ENCODE measurements at places on chromosomes 1 and 21.
A peak's percentile ranks its signal among the peaks of the same experiment; 100 is the strongest.

DNA sequence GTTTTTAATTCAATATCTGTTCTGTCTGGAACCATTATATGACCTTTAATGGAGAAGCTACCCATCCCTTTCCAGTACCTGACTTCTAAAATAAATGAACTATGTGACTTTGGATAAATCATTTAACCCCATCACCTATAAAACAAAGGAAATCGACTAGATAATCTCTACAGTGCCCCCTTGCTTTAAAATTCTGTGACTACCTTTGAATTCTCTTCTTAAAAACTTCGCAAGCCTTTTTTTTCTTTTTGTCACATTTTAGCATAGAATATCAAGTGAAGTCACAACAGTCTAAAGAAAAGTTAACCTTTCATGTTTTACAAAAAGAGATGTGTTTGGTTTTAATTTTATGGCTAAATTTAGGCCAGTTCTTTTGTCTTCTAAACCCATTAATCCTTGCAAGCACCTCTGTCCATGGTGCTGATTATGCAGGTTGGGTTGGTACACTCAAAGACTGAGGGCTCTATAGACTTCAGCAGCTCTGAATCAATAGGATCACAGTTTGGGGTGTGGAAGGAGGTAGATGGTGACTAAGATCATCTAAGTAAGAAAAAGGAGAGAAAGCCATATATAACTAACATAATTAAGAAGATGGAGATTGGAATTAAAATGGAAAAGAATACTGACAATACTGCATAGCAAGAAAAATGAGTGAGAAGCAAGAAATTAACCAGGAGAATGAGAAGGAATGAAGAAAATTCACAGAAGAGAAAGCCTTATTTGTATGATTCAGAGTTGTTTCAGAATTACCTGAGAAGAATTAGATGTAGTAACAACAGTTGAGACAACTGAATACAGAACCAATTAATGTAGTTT is 59.2 kb downstream of the TBX15 start:
- no peak for DNase-seq

- no peak for DNase-seq
Measured at GRCh38 chr1:84737590-84737989, 47.3 kb upstream of the SSX2IP start.

GRCh38 chr21:35208810-35209517 is 159.9 kb upstream of the RUNX1 start:
- no peak for DNase-seq

- no peak for DNase-seq
Measured at GRCh38 chr1:75469586-75470173, 141.2 kb downstream of the SLC44A5 start.

DNA sequence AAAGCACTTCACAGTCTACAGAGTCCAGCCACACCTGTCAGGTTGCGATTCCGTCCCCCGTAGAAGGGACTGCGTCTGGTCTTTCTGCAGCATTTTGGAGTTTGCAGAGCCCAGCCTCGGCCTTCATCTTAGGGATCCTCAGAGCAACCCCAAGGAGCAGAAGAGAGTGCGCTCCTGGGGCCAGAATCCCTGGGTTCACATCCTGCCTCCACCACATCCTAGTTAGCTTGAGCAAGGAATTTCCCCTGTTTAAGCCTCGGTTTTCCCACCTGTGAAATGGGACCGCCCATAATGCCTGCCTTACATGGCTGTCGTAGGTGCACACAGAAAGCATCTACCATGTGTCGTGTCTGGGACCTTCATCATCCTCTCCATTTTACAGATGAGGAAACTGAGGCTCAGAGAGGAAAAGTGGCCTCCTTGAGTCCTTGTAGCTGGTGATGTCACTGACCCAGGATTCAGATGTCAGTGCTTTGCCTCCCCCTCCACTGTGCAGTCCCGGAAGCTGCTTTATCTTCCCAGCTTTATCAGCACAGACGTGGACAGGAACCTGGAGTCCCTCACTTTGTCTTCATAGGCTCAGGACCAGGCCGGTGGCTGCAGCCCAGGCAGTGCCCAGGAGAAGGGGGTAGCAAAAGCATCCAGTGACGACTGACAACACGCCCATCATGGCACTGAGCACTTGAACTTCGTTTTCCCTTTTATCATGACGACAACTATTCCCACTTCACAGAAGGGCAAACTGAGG is 438.5 kb downstream of the MATN1 start:
- DNase-seq, result no peak

DNA sequence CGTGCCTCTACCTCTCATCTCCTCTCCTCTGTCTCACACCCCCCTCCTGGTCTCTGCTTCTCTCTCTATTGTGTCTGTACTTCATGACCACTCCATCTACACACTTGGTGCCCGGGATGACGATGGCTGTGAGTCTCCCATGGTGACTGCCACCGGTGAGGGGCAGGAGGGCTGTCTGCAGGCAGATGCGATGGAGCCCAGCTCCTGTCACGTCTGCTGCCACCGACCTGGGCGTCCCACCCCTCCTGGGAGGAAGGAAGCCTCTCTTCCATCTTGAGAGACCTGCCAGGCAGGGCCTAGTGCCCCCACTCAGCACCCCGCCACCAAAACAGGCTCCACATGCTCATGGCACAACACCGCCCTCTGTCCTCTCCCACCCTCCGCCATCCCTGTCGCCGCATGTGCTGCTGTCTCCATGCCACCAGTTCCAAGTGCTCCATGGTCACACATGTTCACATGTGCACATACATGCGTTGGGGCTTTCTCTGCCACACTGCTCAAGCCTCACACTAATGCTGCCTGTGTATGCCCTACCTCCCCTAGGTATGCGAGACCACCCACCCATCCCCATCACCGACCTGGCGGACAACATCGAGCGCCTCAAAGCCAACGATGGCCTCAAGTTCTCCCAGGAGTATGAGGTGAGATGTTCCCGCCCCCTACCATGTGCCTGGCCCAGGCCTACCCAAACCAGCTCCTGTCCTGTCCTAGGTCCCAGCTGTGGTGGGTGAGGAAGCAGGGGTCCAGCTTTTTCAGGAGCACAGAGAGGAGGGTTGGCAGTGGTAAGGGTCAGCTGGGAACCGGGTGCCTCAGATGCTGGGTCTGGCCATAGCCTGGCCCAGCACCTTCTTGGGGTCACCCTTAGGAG is 36.6 kb upstream of the KDM4A start:
- DNase-seq, result no peak

GRCh38 chr1:161304927-161305866 is 4.6 kb downstream of the MPZ start:
- no peak for DNase-seq

DNA sequence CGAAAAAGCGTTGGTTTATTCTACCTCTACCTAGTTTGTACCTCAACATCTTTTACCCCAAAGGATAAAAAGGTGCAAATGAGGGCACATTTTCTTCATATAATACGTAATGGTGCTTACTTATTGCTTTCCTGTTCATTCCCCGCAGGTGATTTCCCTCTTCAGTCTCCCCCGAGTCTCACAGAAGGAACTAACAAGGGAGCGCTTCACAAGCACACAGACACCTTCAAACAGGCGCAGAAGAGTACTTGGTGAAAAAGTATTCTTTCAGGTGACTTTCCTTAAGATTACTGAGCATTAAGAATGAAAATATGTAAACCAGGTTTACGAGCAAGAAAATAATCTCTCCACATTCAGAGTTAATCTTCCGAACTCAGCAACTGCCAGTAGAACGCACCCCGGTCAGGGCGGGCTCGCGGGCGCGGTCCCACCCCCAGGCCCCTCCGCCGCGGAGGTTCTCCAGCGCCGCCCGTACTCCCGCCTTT is 511 bp upstream of the RABGAP1L start:
- peak; percentile 9 for DNase-seq

- no peak for DNase-seq
Measured at GRCh38 chr1:168472223-168472622, 71.6 kb downstream of the XCL2 start.

DNA sequence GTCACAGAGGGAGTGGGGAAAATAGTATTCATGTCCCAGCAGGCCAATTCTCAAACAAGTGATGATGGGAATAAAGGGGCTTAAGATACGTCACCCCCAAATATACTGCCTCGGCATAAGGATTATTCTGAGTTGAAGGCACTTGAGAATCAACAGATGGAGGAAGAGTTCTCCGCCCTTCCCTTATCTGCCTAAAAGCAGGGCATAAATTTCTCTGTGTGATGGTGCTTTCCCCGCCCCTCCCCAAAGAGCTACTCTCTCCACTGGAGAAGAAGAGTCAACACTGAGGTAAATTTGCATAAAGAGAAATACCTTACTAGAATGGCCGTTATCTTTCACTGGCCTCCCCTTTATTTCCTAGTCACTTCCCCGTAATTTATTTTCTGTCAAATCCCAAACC is 18.7 kb downstream of the BECN2 start:
- DNase-seq, result no peak

DNA sequence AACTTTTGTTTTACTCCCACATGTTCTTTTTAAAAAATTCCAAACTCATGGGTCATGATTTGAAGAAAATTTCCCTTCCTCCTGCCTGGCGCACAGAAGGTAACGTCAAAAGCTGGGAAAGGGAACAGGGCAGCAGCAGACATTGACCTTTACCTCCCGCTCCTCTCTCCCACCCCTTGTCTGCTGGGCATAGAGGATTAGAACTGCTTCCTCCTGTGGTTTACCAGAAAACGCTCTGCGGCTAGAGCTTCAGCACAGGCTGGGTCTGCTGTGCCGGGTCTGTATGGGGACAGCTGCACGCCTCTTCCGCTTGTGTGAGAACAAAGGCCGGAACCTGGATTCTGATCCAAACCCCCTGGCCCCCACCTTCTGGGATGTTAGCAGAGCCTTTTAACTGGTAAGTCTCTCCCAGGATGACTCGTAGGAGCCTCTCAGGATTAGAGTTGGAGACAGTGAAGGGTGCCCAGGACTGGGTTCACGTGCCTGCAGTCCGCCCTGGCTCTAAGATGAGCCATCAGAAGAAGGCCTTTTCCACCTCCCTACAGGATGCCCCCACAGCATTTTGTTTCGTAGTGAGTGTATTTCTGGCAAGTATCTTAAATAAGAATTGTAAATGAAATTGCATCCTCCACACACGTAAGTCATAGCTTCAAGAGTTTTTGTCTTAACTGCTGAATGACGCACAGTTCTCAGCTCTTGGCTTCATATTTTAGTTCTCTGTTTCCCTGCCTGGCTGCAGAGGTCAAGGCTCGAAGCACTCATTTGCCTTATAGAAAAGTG is 5.2 kb downstream of the H6PD start:
- peak; percentile 33 for DNase-seq

DNA sequence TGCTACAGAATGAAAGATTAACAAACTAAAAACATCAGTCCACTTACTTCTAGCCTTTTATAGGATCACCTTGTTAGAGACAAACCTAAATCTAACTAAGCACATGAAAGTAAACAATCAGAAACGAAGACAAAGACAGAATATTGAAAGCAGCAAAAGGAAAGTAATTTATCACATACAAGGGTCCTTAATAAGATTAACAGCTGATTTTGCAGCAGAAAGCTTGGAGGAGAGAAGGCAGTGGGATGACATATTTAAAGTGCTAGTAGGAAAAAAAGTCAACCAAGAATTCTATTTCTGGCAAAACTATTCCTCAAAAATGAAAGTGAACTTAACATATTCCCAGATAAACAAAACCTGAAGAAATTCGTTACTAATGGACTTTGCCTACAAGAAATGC is 286.4 kb downstream of the RWDD3 start:
- no peak for DNase-seq
